ENCODE measurements at places on chromosomes 7 and 10.

DNA sequence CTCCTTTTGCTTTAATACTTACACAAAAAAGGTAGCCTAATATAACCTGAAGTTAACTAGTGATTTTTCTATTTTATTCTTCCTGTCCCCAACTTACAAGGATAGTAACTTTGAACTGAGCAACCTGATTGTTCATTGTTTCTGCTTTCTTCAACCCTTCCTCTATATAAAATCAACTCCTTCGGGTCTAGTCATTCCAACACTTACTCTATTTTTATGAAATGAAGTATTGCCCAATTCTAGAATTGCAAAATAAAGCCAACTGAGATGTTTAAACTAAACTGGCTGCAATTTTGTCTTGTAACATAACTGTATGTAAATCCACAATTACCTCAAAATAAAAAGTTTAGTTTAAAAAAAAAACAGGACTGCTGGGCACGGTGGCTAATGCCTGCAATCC lies 20.3 kb upstream of the DNA2 start:
- no peak for DNase-seq

DNA sequence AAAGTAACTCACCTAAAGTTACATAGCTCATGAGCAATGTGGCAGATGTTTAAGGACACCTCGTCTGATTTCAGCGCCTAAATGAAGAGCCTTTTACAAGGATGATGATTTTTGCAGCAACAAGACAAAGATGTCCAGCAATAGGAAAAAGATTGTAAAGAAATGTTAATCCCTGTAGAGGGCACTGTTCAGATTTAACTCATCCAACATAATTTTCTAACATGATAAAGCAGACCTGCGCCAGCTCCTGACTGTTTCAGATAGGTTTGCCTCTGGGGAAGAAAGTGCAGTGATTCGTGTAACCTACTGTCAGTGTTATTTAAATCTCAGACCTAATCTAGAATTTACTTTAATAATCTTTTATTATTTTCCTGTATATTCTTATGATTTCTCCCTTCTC lies 595.2 kb downstream of the AUTS2 start:
- DNase-seq: peak; percentile 58

DNA sequence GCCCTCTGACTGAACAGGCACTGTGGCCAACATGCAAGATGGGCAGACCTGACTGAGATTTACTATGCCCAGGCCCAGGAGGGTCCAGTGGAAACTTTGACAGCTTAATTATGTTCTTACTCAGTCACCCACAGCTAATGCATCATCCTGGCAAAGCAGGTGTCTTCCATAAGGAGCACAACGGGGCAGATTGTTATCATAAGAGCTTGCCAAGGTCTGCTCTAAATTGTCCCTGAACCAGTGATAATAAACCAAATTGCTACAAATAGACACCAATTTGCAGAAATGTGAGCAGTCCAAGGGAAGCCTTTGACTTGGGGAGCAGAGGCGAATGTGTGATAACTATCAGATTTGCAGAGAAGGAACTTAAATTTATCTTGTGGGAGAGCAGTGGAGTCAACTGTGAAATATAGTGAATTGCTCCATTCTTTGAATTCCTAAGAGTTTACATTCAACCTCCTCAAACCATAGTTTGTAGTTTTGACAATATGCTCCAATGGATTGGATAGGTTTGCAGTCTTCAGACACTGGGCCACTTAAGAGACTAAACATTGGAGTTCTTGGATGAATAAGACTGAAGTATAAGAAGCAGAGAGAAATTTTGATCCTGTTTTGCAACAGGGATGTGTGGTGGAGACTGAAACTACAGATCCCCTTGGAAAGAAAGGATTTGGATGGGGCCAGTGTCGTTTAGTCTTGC lies 494.7 kb downstream of the CCSER2 start:
- DNase-seq: no peak

DNA sequence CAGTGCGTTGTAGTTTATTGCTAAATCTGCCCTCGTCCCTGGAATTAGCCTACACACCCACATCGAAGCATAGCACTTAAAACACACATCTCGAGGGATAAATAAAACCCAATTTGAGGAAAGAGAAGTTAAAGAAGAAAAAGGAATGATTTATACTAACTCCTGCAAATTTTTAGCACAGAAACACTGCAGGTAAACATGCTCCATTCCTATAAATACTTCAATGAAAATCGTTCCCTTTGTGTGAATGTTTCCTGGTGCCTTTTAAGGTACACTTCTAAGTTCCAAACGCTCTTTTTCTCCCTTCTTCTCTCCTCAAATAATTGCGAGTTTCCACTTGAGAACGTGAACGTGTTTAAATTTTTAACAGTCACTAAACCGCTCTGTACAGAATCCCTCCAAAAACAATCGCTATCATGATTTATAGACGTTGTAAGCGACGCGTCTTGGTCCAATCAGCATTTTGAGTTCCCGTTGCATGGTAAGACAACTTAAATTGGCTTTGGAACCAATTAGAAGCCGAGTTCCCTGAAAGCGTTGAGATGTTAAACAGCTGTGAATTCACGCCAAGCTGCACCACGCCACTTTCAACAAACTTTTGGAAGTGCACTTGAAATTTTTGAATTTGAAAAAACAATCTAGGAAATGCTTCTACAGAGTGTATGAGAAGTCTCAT lies 12.5 kb upstream of the EBLN1 start:
- peak; percentile 68 for DNase-seq

- DNase-seq: peak; percentile 56
Measured at GRCh38 chr7:32298408-32299132, 191.6 kb downstream of the LSM5 start.

DNA sequence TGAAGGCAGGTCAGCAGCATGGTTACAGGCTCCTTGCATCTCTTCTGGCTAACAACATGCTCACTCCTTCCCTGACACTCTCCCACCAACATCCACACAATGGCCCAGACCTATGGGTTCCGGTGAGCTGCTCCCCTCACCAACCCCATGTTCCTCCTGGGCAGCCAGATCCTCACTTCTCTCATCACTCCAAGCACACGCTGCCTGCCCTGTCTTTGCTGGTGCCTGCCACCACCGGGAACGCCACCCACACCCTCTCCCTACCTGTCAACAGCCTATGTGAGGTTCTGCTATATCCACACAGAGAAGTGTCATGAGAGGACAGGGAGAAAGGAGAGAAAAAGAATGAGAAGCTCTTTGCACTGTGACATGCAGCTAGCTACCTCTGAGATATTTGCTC lies 14.6 kb downstream of the PARP12 start:
- DNase-seq: no peak

GRCh38 chr7:24754906-24755506 lies 2.3 kb downstream of the GSDME start:
- no peak for DNase-seq

DNA sequence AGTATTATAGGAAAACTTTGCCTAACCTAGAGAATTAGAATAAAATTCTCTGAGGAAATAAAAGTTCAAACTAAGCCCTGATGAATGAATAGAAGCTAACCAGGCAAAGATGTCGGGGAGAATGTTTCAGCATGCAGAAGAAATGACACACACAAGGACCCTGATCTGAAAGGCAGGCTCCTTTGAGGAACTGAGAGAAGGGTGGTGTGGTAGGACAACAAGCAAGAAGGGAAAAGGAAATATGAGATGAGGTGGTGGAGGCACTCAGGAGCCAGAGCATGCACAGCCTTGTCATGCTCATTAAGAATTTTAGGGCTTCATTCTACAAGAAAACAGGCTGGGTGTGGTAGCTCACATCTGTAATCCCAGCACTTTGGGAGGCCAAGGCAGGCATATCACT lies 90.6 kb downstream of the ARHGAP12 start:
- no peak for DNase-seq

DNA sequence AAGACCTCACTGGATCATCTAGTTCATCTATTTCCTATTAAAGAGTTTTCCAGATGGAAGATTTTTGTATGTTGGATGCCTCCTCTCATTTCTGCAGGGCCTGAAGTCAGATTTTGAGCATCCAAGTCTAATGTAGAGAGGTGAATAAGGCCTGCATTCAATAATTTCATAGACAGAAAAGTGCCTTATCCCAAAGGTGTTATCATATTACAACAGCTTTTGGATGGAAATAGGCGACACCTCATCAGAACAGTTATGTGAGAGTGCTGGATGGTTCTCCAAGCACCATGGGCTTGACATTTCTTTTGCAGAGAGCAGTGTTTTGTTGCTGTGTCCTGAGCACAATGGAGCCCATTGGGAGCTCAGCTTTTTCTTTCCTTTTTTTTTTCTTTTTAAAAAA lies 162.4 kb upstream of the MEOX2 start:
- DNase-seq: no peak

DNA sequence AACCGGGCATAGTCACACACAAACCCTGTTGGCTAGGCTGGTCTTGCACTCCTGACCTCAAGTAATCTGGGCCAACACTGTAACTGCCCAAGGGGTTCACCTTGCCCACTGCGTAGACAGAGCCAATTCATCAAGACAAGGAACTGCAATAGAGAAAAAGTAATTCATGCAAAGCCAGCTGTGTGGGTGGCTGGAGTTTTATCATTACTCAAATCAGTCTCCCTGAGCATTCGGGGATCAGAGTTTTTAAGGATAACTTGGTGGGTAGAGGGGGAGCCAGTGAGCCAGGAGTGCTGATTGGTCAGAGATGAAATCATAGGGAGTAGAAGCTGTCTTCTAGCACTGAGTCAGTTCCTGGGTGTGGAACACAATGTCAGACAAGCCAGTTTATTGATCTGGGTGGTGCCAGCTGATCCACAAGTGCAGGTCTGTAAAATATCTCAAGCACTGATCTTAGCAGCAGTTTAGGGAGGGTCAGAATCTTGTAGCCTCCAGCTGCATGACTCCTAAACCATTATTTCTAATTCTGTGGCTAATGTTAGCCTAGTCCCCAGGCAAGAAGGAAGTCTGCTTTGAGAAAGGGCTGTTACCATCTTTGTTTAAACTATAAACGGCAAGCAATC lies 15.6 kb upstream of the FXYD4 start:
- DNase-seq: no peak

- DNase-seq: no peak
Measured at GRCh38 chr7:30698481-30698880, 16.2 kb upstream of the CRHR2 start.

Measured in osteoblast (primary cell).